Activated T-helper 17 cell treated with anti-CD3 and anti-CD28 coated beads, Interleukin-2, amount 50 U/mL, for 72 hours (primary cell): ENCODE measurements at places on chromosomes 2 and 18.
A peak's percentile ranks its signal among the peaks of the same experiment; 100 is the strongest.

- no peak for ATAC-seq
Measured at GRCh38 chr2:204550751-204551511, 5.7 kb downstream of the PARD3B start.

- ATAC-seq, result no peak
Measured at GRCh38 chr18:28108814-28109213, 68.1 kb downstream of the CDH2 start.

GRCh38 chr2:65466551-65466950 is 34.2 kb upstream of the SPRED2 start:
- ATAC-seq, result no peak

DNA sequence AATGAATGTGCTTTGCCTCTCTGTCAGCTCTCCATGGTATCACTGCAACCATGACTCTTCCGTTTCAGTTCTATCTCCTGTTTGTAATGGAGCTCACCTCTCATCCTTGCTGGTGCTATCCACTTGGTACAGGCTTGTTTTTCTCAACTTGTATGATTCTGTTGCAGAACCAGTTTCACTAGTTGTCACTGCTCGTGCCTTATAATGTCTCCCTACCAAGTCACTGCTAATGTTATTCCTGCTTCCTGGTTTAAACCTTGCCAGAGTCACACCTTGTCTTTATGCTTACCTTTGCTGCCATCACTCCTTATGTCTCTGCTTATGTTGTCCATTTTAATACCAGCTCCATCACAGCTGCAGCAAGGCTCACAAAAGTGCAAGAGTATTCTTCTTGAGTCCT is 1191.0 kb upstream of the LRRTM1 start:
- ATAC-seq, result no peak

DNA sequence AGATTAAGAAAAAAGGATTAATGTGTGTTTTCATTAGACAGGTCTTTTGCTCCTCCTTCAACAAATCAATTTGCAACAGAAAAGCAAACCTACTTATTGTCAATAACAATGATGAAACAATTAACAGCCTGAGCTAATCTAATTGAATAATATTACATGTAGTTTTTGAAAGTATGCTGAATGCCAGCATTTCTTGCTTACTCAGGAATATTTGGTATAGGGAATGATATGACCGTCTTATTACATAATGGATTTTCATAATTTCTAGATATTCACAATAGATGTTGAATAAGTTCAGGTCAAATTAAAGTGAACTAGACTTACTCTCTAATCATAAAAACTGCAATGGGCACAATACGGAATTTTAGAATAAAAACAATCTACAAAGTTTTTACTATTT is 1493.8 kb upstream of the NXPH2 start:
- no peak for ATAC-seq

DNA sequence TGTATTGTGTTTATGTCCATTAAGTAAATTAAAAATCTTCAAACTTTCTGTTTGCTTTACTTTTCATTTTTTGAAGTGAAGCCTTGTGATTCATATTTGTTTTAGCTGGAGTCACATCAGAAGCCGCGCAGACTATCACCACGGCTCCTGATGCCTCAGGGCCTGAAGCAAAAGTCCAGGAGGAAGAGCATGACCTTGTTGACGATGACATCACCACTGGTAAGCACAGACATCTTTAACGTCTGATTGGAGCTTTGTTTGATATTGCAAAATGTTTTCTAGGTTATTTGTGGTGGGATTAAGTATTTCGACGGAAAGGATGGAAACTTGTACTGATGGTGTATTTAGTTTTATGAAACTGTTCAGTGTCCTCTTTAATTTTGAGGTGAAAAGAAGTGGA is 164.8 kb downstream of the WDR7 start:
- ATAC-seq, result no peak

DNA sequence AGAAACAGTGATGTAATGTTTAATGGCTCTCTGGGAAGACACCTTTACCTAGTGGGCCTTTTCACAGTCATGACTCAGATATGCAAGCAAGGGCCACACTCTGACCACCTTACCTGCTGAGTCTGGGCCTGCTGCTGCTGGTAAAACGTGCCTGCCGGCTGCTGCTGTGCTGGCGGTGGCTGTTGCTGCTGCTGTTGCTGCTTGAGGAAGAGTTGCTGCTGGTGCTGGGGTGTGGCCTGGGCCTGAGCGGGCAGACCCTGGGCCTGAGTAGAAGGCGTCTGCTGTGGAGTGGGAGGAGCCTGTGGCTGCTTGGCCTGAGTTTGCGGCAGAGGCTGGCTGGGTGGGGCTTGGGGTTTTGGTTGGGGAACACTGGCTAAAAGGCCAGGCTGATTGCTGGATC is 81.6 kb upstream of the NFU1 start:
- ATAC-seq, result no peak

GRCh38 chr2:26900831-26901321 is 52.9 kb downstream of the DPYSL5 start:
- no peak for ATAC-seq

DNA sequence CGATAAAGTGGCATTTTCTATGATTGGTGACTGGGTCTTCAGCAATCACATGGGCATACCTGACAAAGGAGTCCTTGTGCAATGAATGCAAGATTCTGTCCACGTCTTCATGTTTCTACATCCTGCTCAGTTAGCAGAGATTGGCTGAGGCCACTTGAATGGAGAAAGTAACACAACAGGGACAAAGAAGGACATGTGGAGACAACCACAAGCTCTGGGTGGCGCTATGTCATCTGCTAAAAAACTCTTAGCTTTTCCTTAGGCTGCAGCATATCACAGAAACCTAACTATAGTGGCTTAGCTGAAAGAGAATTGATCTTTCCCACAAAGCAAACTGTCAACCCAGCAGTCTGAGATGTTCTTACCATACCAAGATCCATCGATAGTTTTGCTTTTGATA is 1109.7 kb downstream of the SOCS6 start:
- no peak for ATAC-seq

- no peak for ATAC-seq
Measured at GRCh38 chr2:215799194-215799593, 214.2 kb downstream of the MREG start.

DNA sequence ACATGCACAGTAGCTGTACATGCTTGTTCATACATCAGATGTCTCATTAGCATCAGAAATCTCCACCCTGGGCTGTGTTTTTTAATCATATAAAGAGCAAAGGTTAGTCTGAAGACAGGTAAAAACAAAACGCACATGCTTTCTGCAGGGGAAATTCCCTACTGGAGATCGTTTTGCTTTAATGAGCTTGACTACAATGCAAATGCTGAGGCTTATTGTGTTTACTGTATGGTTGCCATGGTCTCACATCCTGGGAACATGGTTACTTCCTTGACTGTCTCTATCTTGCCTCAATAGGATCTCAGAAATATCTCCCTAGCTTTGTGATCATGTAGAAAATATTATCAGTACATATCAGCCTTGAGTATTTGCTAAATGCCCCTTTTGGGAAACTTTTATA is 336.5 kb upstream of the TFPI start:
- no peak for ATAC-seq

- no peak for ATAC-seq
Measured at GRCh38 chr18:78542204-78542603, 437.4 kb upstream of the SALL3 start.

GRCh38 chr18:21448299-21448698 is 152.2 kb downstream of the ESCO1 start:
- ATAC-seq, result no peak

GRCh38 chr2:217836901-217837491 is 165.8 kb downstream of the TNS1 start:
- ATAC-seq, result no peak

DNA sequence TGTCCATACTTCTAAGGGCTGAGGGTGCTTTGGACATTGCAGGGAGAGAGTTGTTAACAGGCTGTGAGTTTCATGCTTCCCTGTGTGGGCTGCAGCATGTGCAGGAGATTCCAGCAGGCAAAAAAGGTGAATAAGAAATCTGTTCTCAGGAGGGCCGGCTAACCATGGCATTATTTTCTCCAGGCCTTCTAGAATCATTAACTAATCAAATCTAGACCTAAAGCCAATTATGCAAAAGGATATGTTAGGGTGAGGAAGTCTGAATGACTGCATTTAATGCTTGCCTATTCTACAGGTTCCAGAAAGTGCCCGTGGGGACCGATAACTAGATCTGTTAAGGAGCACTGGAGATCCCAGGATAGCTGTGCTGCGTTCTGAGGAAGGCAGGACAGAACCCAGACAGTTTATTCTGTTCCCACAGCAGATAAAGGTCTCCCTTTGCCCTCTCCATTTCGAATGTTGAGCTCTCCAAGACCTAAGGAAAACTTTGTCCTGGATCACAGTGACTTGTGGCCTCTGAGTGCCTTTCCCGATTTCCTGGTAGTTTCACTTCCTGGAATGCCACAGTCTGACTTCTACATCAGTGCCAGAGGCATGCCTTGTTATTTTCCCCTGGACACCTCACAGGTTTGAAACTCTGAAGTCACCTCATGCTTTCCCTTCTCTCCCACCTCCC is 50.0 kb upstream of the ZFP36L2 start:
- ATAC-seq, result no peak

- no peak for ATAC-seq
Measured at GRCh38 chr2:238403632-238404405, 22.9 kb upstream of the ASB1 start.

GRCh38 chr18:11368020-11368419 is 218.7 kb upstream of the PIEZO2 start:
- peak; percentile 56 for ATAC-seq

- ATAC-seq, result no peak
Measured at GRCh38 chr18:50638016-50638883, 78.4 kb downstream of the MAPK4 start.

DNA sequence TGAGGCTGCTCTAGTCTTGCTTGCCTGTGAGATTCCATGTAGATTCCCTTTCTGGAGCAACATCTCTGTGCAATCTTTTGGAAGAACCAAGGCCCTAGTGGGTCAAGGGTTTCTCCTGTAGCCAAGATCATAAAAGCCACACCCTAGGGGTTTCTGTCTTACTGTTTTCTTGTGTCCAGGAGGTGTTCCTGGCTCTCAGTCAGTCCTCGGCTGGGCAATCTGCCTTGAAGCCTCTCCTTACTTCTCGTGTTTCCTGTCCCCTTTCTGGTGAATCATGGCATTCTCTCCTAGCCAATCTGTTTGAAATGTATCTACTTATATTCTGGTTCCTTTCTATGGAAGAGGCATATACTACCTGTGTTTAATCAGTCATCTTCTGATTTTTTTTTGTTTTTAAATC is 484.8 kb upstream of the UBE2E3 start:
- ATAC-seq, result no peak

- no peak for ATAC-seq
Measured at GRCh38 chr2:43800894-43801293, 27.1 kb downstream of the DYNC2LI1 start.

DNA sequence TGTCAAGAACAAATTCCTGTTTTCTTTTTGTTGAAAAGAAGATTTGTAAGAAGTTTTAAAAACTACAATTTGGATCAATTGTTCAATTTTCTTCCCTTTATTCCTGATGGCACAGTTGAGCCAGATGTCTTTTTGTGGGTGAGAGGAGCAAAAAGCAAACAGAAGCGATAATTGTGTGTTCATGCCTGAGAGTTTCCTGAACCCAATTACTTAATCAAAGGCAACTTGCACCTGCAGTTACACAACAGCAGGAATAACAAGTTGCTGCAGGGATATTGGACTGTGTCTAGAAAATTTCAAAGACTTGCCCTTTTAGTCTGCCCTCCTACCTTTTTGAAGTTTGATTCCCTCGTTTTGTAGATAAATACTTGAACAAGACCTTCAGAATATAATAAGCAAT is 383.6 kb downstream of the DSEL start:
- no peak for ATAC-seq

DNA sequence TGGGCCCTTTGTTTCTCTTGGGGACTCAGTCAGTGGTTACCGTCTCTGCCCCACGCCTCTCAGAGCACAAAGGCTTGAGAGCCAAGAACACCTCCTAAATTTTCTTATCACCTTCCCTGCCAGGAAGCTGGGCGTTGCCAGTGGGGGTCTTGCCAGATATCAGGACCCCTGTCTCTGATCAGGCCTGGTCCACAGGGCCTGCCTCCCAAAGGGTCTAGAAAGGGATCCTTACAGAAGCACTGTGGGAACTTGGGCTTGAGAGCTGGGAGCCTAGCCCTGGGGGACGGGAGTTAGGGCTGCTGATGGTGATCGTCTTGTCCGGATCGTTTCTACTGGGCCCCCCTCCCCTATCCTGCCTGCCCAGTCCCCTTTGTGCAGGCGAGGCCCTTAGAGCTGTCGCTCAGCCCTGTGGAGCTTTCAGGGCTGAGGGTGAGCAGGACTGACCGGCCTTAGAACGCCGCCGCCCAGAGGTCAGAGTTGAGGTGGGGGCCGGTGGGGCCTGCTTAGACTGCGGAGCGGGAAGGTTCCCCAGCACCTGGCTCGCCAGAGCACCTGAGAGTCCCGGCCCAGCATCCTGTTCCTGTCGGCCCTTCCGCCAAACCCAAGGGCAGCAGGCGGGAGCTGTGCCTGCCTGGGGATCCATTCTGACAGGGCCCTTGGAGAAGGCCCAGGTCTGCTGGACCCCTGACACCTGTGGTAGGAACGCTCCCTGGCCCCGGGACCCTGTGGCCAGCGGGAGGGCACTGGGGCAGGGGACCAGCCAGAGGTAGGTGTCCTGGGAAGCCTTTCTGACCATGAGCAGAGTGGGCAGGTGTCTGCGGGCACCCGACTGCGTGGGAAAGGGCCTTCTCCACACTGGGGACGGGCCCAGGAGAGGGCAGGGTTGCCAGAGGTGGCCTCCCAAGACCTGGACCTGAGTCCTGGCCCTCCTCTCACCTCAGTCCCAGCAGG is 956 bp downstream of the ESPNL start:
- ATAC-seq, result no peak

DNA sequence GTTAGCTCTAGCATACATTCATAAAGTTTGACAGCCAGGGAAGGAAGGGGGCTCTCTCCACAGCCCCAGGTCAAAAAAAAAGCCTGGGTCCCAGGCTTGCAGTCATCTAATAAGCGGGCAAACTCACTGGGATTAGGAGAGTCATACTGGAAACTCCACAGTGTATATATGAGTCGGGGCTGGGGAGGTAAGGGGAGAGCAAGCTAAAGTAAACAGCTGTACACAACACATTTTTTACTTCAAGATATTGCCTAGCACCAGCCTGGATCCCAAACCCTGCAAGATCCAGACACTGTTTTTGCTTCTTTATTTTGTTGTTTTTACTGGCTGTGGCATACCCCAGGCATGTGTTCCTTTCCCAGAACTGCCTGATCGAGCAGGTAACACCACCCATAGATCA is 291.3 kb upstream of the TANK start:
- no peak for ATAC-seq

GRCh38 chr2:28164280-28164801 is 228.3 kb upstream of the FOSL2 start:
- ATAC-seq, result no peak

GRCh38 chr2:160751021-160751420 is 257.4 kb upstream of the RBMS1 start:
- no peak for ATAC-seq

DNA sequence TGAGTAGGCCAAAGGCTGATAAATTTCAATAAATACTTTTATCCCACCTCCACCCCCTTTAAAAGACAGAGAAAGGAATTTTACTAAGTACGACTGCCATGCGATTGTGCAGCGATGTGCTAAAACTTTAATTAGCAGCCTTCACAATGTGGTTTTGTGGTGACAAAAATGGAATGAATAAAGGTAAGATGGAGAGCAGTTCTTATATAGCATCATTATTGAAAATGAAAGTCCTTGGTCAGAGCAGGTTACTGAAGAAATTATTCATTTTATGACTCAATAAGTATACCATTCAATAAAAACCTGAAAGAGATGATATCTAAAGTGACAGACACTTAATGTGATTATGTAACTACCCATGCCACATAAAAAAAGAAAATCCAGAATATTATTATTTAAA is 33.2 kb upstream of the MTIF2 start:
- ATAC-seq, result peak; percentile 98

- no peak for ATAC-seq
Measured at GRCh38 chr2:88117973-88118372, 9.9 kb downstream of the FABP1 start.

GRCh38 chr2:222127660-222128059 is 171.1 kb downstream of the PAX3 start:
- ATAC-seq, result no peak
